CD4-positive, alpha-beta T cell (primary cell): ENCODE measurements at places on chromosomes 16 and 17.
A peak's percentile ranks its signal among the peaks of the same experiment; 100 is the strongest.

- DNase-seq = no peak
Observed at GRCh38 chr17:72271603-72272002, 150.8 kb downstream of the SOX9 start.

DNA sequence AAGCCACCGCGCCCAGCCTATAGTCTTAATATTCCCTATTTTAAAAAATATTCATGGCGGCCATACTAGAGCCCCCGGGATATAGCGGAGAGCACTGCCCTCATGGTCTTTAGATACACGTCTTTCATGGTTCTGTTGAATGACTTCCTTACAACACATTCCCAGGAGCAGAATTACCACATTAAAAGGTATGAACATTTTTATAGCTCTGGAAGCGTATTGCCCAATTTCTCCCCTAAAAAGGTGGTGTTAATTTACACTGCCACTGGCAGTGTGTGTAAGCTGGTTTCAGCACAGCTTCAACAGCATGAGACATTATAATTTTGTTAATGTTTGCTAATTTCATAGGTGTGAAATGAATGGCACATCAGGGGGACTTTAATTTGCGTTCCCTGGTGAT lies 19.0 kb downstream of the C17orf100 start:
- DNase-seq = no peak

GRCh38 chr17:28230011-28230410 lies 89.0 kb upstream of the TMEM97 start:
- no peak for DNase-seq

DNA sequence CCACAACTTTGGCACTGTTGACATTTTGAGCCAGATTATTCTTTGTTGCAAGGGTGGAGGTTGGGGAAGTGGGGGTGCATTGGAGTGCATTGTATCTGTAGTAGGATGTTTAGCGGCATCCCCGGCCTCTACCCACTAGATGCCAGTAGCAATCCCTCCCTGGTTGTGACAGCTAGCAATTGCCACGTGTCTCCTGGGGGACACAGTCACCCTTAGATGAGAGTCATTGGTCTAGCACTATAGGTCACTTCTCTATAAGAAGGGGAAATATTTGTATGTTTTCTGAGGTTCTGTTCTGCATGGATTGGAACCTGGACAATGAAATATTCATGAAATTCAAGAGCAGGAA lies 32.4 kb downstream of the MSI2 start:
- no peak for DNase-seq

GRCh38 chr17:38442548-38442947 lies 14.3 kb downstream of the ARHGAP23 start:
- DNase-seq = no peak

GRCh38 chr16:75491876-75492275 lies 3.4 kb downstream of the CHST6 start:
- DNase-seq = no peak

DNA sequence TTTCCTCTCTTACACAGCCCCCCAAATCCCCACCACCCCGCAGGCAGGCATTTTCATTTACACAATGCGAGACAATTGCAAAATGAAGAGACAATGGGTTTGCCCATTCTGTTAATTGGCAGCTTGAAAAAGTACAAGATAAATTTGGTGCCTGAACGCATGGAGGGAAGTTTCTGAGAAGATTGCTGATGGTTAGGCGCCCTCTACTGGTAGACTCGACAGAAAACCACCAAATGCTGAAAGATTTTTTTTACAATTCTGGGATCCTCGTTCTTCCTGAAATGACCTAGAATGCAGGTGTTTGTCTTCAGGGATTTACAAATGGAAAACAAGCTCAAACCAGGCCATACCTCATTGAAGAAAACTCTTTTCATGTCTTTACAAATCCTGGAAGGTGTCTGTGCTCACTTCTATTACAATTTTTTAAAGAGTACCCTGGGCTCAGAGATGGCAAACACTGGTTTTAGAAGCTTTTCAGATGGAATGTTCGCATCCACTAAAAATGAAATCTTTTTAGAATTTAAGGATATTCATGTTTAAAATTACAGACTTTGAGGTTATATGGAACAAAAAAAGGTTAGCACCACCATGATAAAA lies 338.5 kb downstream of the PMP22 start:
- peak; percentile 66 for DNase-seq

- no peak for DNase-seq
Observed at GRCh38 chr17:49005140-49005539, 8.0 kb downstream of the IGF2BP1 start.

- peak; percentile 62 for DNase-seq
Observed at GRCh38 chr17:7560172-7561027, 1.3 kb upstream of the SENP3 start.

- no peak for DNase-seq
Observed at GRCh38 chr17:73797594-73798110, 153.4 kb upstream of the SDK2 start.

GRCh38 chr16:4385789-4386450 lies 14.3 kb downstream of the VASN start:
- DNase-seq = no peak
